ENCODE measurements at places on chromosomes 5 and 9.

DNA sequence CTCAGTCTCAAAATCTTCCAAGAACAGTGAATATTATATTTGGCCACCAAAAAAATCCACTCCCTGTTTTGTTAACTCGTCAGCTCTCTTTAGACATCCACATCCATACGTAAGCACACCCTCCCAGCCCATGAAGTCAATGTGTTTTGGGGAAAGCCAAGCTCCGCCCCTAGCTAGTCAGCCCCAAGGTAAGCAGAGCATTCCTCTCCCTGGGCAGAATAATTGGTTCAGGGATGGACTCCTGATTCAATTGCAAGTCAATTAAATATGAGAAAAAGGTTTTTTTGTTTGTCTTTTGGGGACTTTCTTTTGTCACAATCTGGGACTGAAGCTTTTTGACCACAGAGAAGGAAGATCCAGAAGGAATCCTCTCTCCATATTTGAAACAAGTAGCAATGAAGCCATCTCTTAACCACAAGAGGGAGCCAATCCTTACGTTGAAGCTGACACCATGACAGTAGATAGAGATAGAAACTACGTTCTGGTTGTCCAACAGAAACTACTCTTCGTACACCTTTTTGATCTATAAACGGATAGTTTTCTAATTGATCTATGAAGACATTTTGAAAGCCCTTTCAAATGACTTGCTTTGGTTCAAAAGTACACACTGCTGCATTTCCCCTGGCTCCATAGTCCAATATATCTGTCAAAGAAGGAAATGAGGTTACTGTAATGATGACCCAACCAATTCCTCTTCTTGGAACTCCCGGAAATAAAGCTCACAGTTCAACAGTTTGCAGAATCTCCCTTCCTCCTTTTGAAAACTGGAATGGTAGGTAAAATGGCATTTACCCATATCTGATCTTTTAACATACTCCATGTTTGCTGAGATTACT is 166.4 kb downstream of the TLE1 start:
- peak; percentile 55 for DNase-seq

GRCh38 chr5:72459089-72459661 is 48.0 kb downstream of the ZNF366 start:
- no peak for DNase-seq

GRCh38 chr5:141935538-141935937 is 11.9 kb downstream of the DELE1 start:
- no peak for DNase-seq

GRCh38 chr9:130149031-130149430 is 23.2 kb upstream of the NCS1 start:
- no peak for DNase-seq

GRCh38 chr5:88203981-88204750 is 64.5 kb downstream of the TMEM161B start:
- DNase-seq = no peak

GRCh38 chr9:71756753-71757152 is 11.6 kb downstream of the CEMIP2 start:
- DNase-seq = no peak

DNA sequence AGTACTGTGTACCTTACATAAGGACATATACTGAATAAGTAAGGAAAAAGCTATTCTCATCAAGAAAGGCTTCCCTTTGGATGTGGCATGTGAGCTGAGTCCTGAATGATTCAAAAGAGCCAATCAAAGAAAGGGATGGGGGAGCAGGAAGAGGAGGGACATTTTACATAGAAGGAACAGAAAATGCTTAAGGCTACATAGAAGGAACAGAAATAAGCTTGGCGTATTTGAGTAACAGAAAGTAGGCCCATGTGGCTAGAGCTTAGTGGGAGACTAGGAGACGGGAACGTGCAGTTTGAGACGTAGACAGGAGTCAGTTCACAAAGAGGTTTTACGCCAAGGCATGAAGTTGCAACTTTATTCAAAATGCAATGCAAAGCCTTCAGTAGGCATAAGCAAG is 126.3 kb downstream of the CEMIP2 start:
- no peak for DNase-seq

- peak; percentile 46 for DNase-seq
Observed at GRCh38 chr9:2158111-2158610, 143.0 kb downstream of the SMARCA2 start.

GRCh38 chr9:104118916-104119315 is 24.8 kb downstream of the SMC2 start:
- no peak for DNase-seq

GRCh38 chr5:72108202-72109061 is 1.2 kb downstream of the MAP1B start:
- DNase-seq = no peak

DNA sequence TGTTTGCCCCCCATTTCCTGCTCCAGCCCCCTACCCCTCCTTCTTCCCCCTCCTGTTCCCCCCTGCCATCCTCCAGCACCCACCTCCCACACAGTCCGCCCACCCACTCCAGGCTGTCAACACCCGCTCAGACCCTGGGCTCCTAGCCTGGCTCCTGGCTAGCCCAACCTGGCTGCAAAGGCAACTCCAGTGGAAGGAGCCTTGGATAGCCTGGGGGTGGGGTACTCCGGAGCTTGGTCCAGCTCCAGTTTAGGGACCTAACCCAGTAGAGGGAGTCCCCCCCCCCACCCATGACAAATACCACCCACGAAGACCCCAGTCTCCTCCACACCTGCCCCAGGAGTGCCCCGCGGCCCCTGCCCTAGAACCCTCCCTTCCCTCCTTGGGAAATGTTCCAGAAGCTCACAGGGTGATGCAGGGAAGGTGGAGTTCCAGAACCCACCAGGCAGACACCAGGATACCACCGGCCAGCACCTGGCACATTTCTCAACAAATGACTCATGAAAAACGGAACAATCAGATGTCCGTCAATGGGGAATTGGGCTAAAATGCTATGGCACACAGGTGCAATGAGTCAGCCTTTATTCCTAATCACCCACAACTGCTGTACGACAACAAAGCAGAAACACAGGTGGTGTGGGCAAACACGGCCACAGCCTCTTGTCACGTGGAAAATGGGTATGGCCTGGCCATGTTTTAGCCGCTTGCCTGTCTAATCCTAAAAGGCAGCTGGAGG is 901 bp upstream of the SLC12A7 start:
- no peak for DNase-seq

- DNase-seq = no peak
Observed at GRCh38 chr5:127203818-127204217, 86.8 kb upstream of the MEGF10 start.

GRCh38 chr5:113354055-113354454 is 80.7 kb downstream of the TSSK1B start:
- DNase-seq = no peak

GRCh38 chr5:107461770-107462169 is 209.0 kb downstream of the EFNA5 start:
- no peak for DNase-seq

DNA sequence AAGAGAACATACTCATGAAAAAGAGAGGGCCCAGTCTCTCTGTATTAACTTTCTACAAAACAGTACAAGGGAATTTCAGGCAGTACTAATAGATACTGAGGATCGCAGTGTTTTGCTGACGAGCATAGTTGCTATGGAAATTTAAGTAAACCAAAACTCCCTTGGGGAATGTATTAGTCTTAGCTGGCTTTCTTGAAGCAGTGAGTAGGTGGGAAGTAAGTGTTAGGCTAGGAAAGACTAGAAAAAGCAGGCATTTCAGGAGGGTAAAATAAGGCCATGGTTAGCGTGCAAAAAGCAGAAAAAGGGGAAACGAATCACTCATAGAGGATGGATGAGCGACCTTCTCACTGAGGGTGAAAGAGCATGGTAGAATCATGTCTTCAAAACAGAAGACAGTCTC is 84.3 kb upstream of the ACTBL2 start:
- DNase-seq = no peak

DNA sequence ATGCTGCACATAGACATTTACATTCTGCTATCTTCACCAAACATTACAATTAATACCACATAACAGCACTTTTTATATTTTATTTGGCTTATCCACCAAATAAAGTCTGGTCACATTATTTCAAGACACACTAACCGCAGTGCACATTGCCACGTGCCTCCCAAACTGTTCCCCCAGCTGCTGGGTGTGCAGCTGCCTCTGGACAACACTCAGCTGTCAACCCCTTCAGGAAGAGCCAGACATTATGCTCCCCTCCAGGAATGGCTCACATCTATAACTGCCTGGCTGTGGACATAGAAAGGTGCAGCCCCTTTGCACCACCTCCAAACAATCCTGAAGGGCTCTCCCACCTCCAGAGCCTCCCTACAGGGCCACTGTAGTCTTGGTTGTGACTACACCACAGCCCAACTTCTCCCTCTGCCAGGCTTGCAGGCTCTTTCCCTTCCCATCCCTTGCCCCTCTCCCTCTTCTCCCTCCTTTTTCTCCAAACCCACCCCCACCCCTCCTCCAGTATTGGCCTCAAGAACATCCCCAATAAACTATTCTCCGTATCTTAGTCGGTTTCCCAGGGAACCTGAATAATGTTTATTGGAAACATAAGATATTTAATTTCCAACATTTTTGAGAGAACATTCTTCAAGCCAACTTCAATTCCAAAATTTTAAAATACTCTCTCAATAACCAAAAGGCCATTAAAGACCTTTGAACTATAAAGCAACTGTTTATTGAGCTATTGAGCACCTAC is 372.3 kb downstream of the CTNND2 start:
- no peak for DNase-seq

DNA sequence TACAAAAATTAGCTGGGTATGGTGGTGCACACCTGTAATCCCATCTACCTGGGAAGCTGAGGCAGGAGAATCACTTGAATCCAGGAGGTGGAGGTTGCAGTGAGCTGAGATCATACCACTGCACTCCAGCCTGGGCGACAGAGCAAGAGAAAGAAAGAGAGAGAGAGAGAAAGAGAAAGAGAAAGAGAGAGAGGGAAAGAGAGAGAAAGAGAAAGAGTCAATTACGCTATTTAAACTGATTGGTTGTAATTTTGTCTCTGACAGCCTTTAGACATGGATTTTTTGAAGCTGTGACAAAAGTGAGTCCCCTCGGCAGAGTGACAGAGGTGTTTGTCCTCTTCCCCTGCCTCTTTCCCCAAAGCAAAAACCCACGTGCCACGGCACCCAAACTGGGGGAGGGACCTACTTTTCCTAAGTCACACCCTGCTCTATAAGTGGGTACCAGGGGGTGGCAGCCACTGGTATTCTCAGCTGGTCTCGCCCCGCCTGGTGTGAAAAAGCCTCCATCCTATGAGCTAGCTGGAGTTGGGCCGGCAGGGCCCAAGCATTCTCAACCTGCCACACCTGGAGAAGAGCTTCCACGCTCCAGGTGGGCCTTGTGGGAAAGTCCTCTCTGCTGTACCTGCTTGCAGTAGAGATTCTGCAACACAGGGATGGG is 3.4 kb upstream of the CFAP157 start:
- no peak for DNase-seq

DNA sequence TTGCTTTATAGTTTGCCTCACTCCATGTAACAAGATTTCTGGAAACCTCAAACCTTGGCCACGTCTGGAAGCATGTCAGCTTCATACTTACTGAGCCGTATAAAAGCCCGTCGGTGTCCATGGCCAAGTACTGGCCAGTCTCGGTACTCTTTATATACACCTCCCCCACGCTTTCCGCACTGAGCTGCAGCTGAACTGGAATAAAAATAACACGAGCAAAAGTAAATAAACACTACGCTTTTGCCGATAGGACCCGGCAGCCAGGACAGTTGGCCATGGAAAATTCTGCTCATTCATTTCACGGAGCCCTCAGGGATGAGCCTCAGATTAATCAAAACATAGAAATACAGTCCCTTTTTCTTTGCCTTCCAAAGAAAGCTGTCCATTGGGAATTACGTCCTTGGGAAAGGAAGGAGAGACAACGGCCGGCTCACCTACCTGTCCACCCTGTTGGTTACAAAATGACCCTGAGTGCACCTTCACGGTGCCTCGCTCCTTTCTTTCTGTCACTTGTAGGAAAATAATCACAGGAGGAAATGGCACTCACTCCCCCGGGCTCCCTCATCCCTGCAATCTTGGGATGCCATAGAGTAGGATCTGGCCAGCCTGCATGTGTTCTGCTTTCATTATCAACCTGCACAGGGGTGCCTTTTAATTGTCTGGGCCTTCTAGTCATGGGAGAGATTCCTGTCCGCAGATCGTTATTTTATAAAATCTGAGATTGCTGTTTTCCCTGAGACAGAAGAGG is 85.1 kb downstream of the FGF1 start:
- DNase-seq = no peak

GRCh38 chr9:33818167-33818846 is 1.3 kb downstream of the UBE2R2 start:
- no peak for DNase-seq

- no peak for DNase-seq
Observed at GRCh38 chr5:8391911-8392310, 523.0 kb downstream of the MTRR start.

DNA sequence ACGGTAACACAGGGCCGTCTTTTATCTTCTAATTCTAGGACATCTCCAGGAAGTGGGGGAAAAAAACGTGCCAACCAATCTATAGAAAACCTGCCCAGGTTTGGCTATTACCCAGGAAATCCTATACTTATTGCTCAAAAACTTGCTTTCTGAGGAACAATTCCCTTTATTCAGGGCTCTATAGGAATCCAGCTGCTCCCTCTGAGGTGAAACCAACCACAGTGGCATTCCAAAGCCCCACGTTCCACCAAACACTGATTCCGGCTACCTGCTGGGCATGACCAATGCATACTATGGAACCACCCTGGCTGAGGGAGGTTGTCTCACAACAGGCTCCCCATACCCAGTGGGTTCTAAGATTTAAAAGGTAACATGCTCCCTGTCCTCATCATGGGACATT is 57.6 kb downstream of the GLIS3 start:
- DNase-seq = no peak
